ENCODE measurements at places on chromosomes 3 and 15.

DNA sequence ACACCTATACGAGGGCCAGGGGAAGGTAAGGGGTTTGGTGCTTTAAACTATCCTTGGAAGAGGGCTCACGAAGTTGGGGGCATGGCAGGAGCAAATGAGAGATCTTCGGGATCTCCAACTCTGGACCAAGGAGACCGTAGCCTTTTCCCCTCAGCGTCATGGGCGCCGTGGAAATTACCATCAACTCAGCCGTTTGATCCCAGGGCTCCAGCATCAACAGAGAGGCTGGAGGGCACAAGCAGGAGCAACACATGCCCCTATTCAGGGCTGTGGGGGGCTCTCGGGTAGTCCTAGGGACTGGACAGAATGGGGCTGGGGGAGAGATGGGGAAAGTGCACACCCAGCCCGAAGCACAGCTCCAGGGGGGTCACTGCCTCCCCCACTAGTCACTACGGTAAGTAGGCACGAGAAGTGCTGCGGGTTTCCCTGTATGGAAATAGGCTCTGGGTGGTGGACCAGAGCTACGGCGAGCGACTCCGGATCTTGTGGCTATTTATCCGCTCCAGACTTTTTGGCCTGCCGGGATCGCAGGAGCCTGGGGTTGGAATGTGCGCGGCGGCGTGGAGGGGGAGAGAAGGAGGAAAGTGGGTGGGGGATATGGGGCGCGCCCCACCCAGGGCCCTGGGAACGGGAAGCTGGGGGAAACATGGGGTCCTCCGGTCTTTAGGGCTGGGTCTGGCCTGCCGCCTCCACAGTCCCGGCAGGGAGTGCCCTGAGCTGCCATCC lies 539 bp upstream of the LAMB2 start:
- peak; percentile 17 for DNase-seq

DNA sequence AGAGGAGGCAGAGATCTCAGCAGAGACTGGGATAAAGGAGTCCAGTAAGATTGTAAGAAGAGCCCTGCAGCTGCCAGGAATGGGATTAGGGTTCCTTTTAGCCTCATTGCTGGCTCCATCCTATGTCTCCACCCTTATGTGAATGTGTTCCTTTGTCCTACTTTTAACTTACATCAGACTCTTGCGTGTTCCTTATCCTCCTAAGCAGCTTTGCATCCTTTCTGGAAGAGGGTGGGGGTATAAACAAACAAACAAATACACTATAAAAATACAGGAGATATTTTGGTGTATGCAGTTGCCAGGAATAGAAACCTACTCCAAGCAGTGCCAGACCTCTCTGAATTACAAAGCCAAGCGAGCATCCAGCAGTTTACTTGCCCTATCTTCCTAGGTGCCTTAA lies 194.7 kb downstream of the ADAMTS9 start:
- DNase-seq = no peak

DNA sequence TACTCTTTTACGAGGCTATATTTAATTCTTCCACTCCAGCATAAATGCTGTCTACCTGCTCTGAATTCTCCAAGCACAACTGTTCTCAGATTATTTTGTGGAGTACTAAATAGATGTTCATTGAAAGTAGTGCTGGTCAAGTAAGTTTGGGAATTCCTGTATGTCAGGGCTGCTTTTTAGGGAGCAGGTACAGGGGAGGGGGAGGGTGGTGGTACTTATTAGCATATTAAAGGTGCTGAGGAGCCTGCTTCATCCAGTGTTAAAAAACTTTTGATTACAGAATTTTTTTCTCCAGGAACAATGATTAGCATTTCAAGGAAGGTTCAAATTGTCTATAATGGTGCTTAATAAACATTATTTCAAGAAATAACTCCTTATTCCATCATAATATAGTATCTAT lies 59.2 kb downstream of the PPM1L start:
- DNase-seq = no peak

DNA sequence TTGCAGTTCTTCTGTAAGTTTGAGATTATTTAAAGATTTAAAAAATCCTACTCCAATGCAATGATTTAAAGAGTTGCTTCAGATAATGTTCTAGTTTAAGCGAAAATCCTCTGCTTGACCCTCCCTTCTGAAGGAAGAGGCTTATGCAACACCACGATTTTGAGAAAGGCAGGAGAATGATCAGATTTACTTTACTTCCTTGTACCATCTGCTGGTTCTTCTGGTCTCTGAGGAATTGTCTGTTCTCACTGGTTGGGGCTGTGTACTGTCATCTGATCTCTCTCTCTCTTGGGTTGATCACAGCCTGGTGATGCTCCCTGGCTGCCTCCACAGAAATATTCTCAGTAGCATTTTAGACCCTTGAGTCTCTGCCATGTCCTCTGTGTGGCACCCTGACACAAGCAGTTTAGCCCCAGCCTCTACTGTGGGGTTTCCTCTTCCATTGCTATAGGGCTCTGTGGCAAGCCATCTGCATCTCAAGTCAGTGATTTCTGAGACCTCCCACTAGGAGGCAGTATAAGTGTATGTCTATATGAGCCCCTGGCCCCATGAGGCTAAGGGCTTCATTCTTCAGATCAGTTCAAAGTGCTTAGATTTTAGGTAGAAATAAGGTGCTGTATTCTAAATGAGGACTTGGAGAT lies 50.8 kb upstream of the PLAAT1 start:
- DNase-seq = no peak

Data from DMS79 (cell line).